ENCODE measurements at places on chromosomes 2 and 18.
A peak's percentile ranks its signal among the peaks of the same experiment; 100 is the strongest.

DNA sequence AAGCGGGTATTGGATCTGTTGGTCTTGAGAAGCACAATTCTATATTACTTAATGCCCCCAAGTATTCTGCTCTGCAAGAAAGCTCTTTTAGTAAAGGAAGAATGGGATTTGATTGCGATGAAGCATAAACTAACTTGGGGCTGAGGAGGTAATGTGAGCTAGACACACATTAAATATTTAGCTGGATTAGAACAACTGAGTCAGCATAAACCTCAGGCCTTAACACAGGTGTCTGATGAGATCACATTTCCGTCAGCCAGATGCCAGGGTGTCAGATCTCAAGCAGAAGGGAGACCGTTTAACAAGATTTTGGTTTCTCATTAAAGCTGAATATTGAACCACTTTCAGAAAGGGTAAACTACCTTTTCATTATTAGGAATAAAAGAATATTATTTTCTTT lies 94.5 kb downstream of the GYPC start:
- DNase-seq: no peak

DNA sequence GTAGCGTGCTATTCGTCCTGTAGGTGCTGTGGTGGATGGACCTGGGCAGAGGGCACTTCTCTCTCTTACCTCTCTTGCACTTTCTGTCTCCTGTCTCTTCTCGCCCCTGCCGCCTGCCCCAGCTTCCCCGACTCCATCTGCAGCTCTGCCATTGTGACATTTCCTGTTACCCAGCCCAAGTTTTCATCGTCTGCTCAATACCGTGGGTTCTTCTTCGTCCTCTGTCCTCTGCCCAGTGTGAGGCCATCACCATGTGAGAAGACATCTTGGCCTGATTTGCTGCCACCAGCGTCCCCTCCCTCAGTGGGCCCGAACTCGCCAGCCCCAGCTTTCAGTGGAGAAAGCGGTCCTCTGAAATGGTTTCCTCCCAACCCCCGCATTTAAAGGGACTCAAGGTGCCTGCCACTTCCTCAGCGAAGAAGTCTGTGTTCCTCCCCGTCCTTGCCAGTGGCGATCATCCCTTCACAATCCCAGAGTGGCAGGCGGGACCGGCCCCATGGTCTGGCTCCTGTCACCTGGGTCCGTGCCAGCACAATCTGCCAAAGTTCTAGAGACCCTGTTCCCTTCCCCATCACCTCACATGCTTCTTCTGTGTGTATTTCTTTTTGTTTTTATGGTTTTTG lies 18.0 kb downstream of the TGOLN2 start:
- no peak for DNase-seq

DNA sequence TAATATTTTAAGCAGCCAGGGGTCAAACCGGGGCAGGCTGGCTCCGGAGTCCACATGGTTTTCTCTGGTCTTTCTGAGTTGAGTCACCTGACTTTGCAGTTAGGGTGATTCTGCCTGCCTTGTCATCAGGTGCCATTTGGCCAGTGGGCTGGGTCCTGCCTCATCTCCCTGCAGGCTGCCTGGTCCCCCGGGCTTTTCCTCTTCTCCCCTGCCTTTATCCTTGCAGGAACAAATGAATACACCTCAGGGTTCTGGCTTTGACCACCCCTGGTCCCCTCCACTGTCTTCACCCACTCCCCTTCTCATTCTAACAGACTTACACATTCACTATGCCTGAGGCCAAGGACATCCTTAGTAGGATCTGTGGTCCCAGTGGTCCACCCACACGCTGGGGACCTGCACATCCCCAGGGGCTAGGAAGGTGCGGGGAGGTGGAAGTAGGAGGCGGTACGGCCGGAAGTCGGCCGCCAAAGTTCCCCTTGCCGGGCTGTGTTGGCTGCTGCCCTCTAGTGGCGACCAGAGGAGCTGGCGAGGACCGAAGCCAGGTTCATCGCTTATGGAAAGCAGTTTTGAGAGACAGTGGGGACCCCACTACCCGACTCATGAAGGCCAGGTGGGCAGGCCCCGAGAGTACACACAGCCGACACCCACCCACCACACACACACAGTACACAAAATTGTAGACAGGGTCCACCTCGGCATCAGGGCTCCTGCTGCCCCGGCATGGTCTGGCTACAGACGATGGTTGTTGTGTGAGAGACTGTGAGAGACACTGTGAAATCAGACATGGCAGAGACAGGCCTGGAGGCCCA lies 6.3 kb upstream of the TEX261 start:
- peak; percentile 67 for DNase-seq

GRCh38 chr2:147033044-147033443 lies 811.8 kb upstream of the ACVR2A start:
- DNase-seq: peak; percentile 24

GRCh38 chr18:39215920-39216319 lies 1650.3 kb upstream of the CELF4 start:
- DNase-seq: no peak

- DNase-seq: no peak
Observed at GRCh38 chr2:86296947-86297346, 40.5 kb downstream of the REEP1 start.

All from fibroblast of villous mesenchyme (primary cell).